ENCODE measurements at places on chromosomes 3 and 15.

- no peak for DNase-seq
These were observed 39.0 kb downstream of the LRTM1 start for GRCh38 chr3:54888873-54889272.

DNA sequence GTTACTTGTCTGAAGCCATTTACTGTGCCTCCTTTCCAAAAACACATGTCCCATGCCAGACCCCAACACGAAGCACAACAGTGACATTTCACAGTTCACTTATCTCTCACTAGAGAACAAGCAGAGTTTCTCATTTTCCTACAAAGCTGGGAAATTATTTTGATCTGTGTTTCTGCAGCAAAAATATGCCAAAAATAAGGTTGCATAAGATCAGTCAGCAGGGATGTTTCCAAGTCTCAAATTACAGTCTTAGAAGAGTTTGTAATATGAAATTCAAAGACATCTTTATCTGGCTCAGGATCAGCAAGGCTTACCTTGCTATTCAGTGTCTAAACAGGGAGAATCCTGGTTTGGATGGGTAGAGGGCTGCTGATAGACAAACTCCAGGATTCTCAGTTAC lies 75.5 kb downstream of the GJD2 start:
- DNase-seq, result no peak

DNA sequence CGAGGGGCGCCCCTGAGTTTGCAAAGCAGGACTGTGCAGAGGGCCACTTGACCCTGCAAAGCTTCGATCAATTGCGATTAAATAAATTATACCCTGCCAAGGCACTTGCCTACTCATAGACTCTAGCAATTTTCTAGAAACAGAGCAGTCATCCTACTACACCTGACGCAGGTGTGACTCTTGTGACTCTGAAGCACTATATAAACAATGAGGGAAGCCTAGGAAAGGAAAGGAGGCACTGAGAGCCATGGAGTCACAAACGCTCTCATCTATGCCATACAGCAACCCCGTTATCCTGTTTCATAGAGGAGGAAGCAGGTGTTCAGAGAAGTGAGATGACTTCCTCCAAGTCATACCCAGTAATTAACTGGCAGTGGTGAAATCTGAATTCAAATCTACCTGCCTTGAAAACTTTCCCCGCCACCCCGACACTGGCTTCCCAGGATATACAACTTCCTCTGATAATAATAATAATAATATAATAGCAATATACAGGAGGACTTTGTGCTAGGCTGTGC lies 14.4 kb downstream of the ARHGEF3 start:
- no peak for DNase-seq

GRCh38 chr3:127108796-127109195 lies 84.1 kb upstream of the PRR23E start:
- DNase-seq, result no peak

DNA sequence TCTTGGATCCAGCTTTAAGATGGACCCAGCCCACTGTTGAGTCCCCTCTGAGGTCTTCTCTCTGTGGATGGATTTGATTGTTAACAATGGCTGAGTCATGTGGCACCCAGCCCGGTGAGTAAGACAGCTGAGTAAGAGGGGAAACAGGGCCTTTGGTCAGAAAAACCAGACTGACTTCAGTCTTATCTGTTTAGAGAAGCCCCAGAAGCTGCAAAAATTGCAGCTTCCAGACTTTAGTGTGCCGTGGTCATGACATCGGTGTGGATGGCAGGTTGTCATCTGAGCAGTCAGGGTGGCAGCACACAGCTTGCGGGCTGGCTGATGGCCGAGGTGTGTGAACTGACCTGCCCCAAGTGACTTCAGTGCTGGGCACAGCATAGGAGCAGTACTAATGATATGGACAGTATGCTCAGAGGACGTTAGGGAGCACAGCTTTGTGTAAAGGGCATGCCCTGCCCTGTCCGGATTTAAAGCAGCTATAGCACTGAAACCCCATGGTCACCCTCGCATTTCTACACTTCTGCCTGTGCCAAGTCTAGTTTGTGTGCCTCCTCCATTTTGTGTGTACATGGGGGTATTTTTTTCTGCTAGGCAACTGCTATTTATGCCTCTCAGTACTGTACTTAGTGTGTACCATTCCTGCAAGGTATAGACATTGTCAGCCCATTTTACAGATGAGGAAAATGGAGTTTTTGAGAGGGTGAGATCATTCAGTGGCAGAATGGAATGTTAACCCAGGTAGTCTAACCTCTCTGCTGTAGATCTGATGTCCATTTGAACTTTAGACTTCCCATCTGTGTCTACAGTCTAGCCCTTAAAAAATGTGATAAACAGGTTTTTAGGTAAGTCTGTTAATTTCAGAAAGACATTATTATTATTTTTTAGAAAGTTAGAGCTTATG lies 44.4 kb downstream of the FLNB start:
- DNase-seq, result peak; percentile 38

- no peak for DNase-seq
These were observed 49.6 kb downstream of the SPSB4 start for GRCh38 chr3:141100531-141101320.

DNA sequence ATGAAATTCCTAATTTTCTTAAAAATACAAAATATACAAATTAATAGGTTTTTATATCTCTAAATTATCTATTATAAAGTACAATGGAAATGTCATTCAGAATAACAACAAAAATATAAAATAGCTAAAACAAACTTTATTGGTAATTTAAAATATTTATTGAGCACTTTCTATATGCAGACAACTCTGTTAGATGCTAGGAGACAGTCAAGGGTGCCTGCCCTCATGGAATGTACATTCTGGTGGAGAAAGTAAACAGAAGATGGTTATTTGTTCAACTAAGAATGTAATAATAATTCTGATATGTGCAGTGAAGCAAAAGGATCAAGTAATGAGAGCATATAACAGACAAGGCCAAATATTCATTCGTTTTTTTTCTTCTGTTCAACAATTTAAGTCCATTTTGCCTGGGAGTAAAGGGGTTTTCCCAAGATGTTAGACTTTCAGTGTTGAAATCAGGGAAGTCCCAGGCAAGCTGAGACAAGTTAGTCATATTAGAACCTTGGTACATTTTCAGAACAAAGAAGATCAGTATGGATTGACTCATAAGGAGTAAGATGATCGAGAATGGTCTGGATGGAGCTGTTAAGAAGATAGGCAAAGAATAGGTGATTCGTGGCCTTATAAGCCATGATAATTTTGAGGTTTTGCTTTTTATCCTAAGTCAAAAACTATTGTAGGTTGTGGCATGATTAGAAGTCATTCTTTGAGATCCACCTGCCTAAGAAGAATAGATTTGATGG lies 150.2 kb upstream of the MLF1 start:
- no peak for DNase-seq

GRCh38 chr3:184808021-184808420 lies 3.9 kb upstream of the VPS8 start:
- DNase-seq, result no peak

DNA sequence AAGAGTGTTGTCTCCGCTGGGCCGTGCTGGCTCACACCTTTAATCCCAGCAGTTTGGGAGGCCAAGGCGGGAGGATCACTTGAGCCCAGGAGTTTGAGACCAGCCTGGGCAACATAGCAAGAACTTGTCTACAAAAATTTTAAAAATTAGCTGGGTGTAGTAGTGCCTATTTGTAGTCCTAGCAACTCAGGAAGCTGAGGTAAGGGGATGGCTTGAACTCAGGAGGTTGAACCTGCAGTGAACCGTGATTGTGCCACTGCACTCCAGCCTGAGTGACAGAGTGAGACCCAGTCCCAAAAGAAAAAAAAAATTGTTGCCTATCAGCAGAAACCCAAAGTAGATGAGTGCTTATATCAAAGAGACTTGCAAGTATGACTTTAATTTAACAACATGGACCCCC lies 12.7 kb upstream of the AKAP13 start:
- DNase-seq, result no peak

DNA sequence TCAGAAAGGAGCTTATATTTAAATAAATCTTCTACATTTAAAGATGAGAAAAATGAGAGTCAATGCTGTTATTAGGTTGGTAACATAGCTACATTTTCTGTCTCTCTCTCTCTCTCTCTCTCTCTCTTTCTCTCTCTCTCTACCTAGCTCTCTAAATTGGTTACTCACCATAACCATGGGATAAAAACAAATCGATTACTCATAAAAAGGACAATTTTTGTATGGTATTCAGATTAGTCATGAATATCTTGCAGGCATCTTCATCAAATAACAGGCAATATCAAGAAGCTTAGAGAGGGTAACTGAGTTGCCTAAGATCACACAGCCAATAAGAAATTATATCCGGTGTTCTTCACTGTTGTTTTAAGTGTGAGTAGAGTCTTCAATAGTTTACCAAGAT lies 81.8 kb upstream of the ALCAM start:
- no peak for DNase-seq

DNA sequence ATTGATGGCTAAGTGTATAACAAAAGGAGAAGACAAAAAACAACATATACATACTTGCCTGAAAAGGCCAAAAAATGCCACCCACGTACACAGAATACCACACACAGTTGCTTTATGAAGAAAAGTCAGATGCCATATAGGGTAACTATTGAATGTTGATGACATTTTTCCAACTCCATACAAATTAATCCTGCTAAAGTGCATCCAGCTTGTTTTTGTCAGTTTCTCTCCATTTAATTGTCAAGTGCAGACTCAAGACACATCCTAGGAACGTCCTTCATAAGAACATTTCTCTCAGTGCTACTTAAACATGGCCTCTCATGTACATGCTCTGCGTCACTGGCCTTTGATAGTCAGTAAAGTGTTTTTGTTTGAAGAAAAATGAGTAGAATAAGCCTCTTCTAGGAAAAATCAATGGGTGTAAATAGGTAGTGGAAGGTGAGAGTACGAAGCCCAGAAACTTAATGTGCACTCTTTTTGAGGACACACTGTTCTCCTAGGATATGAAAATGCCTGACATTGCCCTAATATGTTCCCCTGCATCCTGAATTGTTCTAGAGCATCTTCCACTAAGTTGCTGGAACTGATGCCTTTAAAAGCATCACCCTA lies 267.4 kb upstream of the ATP11B start:
- DNase-seq, result no peak

- no peak for DNase-seq
These were observed 105.7 kb downstream of the SNRPN start for GRCh38 chr15:25060472-25060803.

DNA sequence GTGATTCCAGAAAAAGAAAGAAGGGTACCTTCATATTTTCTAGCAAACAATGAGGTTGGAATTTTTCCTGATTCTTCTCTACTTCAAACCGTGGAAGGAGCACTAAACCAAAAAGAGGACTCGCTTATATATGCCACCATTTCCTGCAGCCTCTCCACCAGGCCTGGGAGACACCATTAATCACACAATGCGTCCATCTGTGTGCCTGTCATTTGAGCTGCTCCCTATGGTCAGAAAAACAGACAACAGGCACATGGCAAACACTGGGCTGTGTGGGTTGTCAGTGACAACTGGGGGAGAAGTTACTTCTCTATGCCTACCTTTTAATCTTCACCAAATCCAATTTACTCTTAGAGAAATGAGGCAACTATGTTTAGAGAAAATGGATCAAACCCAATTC lies 71.9 kb downstream of the NR2F2 start:
- DNase-seq, result no peak

GRCh38 chr3:126472277-126473006 lies 3.2 kb downstream of the ZXDC start:
- DNase-seq, result peak; percentile 93

DNA sequence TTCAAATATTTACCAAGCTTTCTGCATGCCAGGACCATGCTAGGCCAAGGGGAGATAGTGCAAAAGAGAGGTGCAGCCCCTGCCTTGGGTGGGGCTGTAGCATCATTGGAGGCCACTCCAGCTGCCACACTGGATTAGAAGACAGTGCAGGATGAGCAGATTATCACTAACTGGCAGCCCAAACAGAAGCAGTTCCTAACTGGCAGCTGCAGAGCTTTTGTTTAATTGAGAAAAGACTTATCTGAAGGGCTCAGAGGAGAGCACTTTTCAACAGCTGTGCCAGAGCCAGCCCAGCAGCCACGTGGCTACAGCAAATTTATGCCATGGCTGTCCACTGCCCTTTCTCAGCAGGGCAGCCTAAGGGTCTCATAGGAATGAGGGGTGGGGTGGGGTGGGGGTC lies 13.5 kb upstream of the ACSBG1 start:
- no peak for DNase-seq

GRCh38 chr3:79354179-79354688 lies 413.6 kb downstream of the ROBO1 start:
- no peak for DNase-seq

- no peak for DNase-seq
These were observed 84.8 kb downstream of the TLE3 start for GRCh38 chr15:70012895-70013294.

DNA sequence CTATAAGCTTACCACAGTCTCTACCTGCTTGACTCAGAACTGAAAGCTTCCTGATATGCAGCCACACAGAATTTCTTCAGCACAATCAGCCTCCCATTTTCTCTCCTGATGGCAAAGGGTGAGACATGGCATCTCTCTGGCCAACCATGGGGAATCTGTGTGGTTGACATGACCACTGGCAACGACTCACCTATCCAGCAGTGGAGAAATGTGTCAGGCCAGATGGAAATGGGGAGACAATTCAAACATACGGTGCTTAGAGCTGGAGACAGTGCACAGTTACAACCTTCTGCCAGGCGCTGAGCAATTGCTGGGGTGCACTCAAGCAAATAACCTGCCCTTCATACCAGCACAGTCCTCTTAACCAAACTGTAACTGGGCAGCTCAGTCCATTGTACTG lies 3.6 kb downstream of the ZNF385D start:
- DNase-seq, result no peak

DNA sequence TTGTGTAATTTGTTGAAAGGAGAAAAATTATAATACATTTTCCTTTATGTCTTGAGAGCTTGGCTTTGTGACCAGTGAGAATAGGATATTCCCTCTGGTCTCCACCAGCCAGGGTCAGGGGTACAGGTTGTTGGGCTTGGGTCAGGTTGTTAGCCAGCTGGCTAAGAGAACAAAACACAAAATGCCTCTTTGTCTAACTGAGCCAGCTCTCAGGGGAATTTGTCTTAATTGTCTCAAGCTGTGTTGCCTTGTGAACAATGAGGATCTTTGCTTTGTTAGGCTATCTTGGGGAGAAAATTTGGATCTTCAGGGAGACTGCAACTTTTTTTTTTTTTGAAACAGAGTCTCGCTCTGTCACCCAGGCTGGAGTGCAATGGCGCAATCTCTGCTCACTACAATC lies 17.7 kb upstream of the GK5 start:
- DNase-seq, result no peak

GRCh38 chr15:38424101-38424552 lies 29.8 kb upstream of the FAM98B start:
- DNase-seq, result no peak

GRCh38 chr3:67819447-67819846 lies 165.0 kb upstream of the SUCLG2 start:
- DNase-seq, result peak; percentile 0

DNA sequence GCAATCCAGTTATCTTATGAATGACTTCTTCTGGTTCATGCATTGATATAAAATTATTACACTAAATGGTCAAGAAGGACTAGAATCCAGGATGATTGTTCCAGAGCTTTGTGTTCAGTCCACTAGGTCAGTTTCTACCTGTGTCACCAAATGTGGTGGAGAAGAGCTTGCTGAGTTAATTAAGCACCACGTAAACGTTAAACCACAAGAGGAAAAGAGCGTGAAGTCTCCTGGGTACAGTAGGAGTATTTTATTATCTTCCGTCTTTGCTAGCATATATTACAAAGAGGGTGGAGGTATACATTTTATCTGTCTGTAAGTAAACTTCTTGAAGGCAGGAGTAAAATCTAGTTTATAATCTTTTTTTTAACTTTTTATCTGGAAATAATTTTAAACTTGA lies 23.5 kb downstream of the CHP1 start:
- DNase-seq, result peak; percentile 32

GRCh38 chr3:356952-357351 lies 160.4 kb downstream of the CHL1 start:
- no peak for DNase-seq

GRCh38 chr3:15800327-15800726 lies 2.5 kb upstream of the ANKRD28 start:
- no peak for DNase-seq
